NCI-H1694 (cell line): ENCODE measurements at places on chromosomes 12 and 14.

GRCh38 chr12:99170461-99170860 lies 477.1 kb upstream of the GARIN6 start:
- no peak for DNase-seq

- DNase-seq = no peak
These were observed 8.0 kb downstream of the RAN start for GRCh38 chr12:130879781-130880389.

GRCh38 chr14:49769581-49770211 lies 1.7 kb downstream of the KLHDC2 start:
- DNase-seq = no peak

DNA sequence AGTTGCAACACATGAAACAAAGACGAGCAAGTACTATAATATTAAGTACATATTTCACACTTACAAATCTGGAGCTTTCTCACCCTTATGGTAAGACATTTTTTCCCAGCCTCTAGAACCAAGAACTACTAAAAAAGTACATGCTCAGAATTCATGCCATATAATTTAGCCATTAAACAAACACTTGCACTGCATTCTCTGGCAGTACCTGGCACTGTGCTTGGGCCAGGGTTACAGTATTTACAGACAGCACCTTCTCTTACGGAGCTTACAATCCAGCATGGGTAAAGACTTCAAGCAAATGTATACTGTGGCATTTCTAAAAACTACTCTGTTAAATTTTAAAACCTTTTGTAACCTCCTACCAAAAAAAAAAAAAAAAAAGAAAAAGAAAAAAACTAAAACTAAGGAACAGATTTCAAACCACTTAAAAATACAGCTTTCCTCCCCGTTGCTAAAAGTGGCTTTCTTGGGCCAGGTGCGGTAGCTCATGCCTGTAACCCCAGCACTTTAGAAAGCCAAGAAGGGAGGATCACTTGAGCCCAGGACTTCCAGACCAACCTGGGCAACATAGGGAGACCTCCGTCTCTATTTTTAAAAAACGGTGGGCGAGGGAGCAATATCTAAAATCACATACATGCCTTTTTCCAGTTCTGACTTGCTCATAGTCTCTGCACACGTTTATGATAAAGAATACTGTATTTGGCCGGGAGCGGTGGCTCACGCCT lies 956 bp downstream of the GNPTAB start:
- DNase-seq = no peak
